Esophagus mucosa (tissue), 1 donor: ENCODE measurements at places on chromosomes 1 and 21. TPM values are rescaled to one million over a fixed set of nuclear protein-coding genes. Genes with fewer than 3 reads are reported as not detected.

- no peak for ATAC-seq
These were observed 19.4 kb downstream of the SESN2 start for GRCh38 chr1:28278763-28279162.

- no peak for ATAC-seq
These were observed 13.9 kb downstream of the CAMK2N1 start for GRCh38 chr1:20472121-20472520.

DNA sequence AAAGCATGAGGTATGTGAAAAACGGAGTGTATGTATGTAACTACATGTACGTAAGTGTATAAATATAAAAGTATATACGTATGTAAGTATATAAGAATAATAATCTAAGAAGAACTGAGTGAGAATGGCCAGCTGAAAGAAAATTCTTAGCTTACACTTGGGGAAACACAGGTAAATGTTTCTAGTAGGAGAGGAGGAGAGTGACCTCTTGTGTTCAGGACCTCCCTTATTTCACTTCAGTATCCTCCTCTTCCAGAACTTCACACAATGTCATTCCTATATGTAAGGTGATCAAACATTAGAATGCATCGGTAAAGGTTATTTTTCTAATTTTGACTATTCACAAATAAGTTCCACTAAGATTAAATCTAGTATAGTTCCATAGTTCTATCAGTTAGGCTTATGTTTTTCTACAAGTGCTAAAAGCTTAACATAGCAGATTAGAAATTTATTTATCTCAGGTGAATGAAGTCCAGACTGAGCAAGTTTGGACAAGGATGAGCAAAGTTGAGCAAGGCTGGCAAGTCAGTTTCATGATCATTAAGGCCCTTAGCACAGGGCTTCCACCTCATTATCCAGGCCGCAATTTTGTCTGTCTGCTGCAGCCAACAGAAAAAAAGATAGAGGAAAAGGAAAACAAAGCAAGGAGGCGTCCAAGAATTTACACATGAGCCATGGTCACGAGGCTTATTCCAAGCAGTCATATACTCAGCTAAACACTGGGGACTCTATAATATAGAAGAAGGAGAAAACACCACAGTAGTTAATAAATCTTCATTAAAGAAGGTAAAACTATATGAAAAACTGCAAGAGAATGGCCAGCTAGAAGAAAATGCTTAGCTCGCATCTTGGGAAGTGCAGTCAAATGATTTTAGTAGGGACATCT, 7.1 kb upstream of the MROH9 start:
- no peak for ATAC-seq

Gene VTCN1
- 1.0 TPM for total RNA-seq

Gene PIGR
- 35.4 TPM for total RNA-seq
